Endodermal cell (in vitro differentiated cells): ENCODE measurements at places on chromosomes 4 and X. TPM values are rescaled to one million over a fixed set of nuclear protein-coding genes. Genes with fewer than 3 reads are reported as not detected.

PNMA5 gene
- 0.09 and 0.15 TPM in 2 replicates for total RNA-seq

GABRQ gene
- total RNA-seq, result 1.7 and 2.1 TPM in 2 replicates

SATL1 gene
- 0.21 to 0.58 TPM (median 0.54 TPM) in 3 replicates for total RNA-seq

NPNT gene
- total RNA-seq, result 0.88 and 1.3 TPM in 2 replicates

NKX3-2 gene
- total RNA-seq, result 1.5 and 1.6 TPM in 2 replicates

PABPC1L2A gene
- 0.31 to 0.65 TPM (median 0.49 TPM) in 3 replicates for total RNA-seq

IL1RAPL2 gene
- total RNA-seq, result 0.09 and 0.13 TPM in 2 replicates

FGF13 gene
- total RNA-seq, result 69.4 and 69.9 TPM in 2 replicates

GAGE13 gene
- not detected in 3 replicates for total RNA-seq

SPATA4 gene
- total RNA-seq, result 0.45 TPM in 1 of 3 replicates, not detected in the others

MAPK10 gene
- 45.1 to 52.6 TPM (median 46.7 TPM) in 3 replicates for total RNA-seq

RBM10 gene
- total RNA-seq, result 45.4 and 48.3 TPM in 2 replicates

PAGE2B gene
- total RNA-seq, result not detected in 3 replicates

MID1 gene
- total RNA-seq, result 23.5 and 24.3 TPM in 2 replicates

AADAT gene
- total RNA-seq, result 42.3 to 55.8 TPM (median 43.7 TPM) in 3 replicates

GUCY1B1 gene
- total RNA-seq, result 1.4 and 1.8 TPM in 2 replicates

ANK2 gene
- 96.2 and 124 TPM in 2 replicates for total RNA-seq

CT45A2 gene
- not detected in 3 replicates for total RNA-seq

GABRG1 gene
- 0.05 and 0.07 TPM in 2 replicates for total RNA-seq

FAM47A gene
- not detected in 3 replicates for total RNA-seq

GATA1 gene
- not detected in 3 replicates for total RNA-seq

SSX2B gene
- total RNA-seq, result not detected in 3 replicates

PABPC5 gene
- total RNA-seq, result 1.2 to 2.5 TPM (median 2.5 TPM) in 3 replicates

AR gene
- total RNA-seq, result 1.0 to 1.7 TPM (median 1.5 TPM) in 3 replicates
